ENCODE measurements at places on chromosomes 3 and 15.

DNA sequence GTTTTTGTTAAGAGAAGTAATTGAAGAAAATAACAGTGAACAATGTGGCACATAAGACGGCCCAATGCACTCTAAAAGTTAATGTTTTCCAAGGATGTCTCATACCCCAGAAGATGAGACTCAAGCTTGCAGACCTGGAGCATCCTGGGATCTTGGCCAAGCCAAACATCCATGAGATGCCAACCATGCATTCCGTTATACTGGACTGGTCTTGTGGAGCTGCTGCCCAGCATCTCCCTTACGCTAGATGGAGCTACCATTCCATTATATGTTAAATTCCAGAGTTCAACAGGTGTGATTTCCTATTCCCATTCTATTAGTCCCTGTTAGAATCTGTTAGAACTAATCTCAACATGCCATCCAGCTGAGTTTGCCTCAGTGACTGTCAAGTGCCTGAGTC lies 181.8 kb downstream of the PDCD6IP start:
- no peak for DNase-seq

DNA sequence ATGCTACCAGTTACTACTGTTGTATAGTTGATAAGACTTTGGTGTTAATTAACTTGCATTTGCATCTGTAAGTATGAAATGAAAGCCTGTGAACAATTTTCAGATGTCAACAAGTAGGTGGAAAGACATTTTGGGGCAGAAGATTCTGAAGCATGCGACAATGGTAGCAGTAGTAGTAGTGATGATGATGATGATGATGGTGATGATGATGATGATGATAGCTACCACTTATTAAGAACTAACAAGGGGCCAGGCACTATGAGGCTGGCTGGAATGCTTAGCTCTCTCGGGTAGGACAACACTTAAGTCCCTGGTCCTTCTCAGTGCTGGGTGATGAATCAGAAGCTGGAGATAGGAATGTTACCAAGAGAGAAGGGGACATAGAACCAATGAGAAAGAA lies 333.4 kb upstream of the IL12A start:
- DNase-seq = no peak

- DNase-seq = no peak
These were observed 59.7 kb downstream of the STARD5 start for GRCh38 chr15:81264072-81264857.

GRCh38 chr15:99343208-99343607 lies 91.9 kb downstream of the LRRC28 start:
- no peak for DNase-seq

GRCh38 chr3:171615281-171615680 lies 155.1 kb upstream of the TNIK start:
- DNase-seq = no peak

GRCh38 chr15:40926659-40927494 lies 2.3 kb upstream of the DLL4 start:
- DNase-seq = no peak

GRCh38 chr3:64083575-64083974 lies 60.3 kb upstream of the PSMD6 start:
- no peak for DNase-seq

All from effector memory CD8-positive, alpha-beta T cell (primary cell).